HCT116 (cell line): ENCODE measurements at places on chromosomes 2 and 18. TPM values are rescaled to one million over a fixed set of nuclear protein-coding genes. Genes with fewer than 3 reads are reported as not detected.
A peak's percentile ranks its signal among the peaks of the same experiment; 100 is the strongest.

- peaks cover 49% of the 10 kb centered on the region for H3K27me3 ChIP-seq
- DNase-seq: no peak
- H3K36me3 ChIP-seq: no peaks in the 10 kb centered on the region
- H3K4me1 ChIP-seq: no peaks in the 10 kb centered on the region
- H3K27ac ChIP-seq: no peak overlapping the region
These were observed 145.9 kb upstream of the COPS8 start for GRCh38 chr2:236939721-236940231.

GRCh38 chr2:201447086-201447485 is 4.2 kb downstream of the TRAK2 start:
- peaks cover 17% of the 10 kb centered on the region for H3K4me1 ChIP-seq
- no peak overlapping the region for H3K27ac ChIP-seq
- no peak for DNase-seq
- no peaks in the 10 kb centered on the region for H3K27me3 ChIP-seq
- H3K36me3 ChIP-seq: no peaks in the 10 kb centered on the region

- DNase-seq: no peak
- H3K27me3 ChIP-seq: no peaks in the 10 kb centered on the region
- H3K4me3 ChIP-seq: no peak within 1 kb of the TSS
- H3K36me3 ChIP-seq: no peaks in the 10 kb centered on the region
These were observed at the start of gene TLX2 for GRCh38 chr2:74514368-74515270. TSS of gene TLX2 (plus strand) at chr2:74514450. CDS start at chr2:74514807, 357 bp downstream.

GRCh38 chr18:30404422-30404821 is 638.1 kb downstream of the DSC3 start:
- no peaks in the 10 kb centered on the region for H3K4me1 ChIP-seq
- no peaks in the 10 kb centered on the region for H3K36me3 ChIP-seq
- H3K27me3 ChIP-seq: no peaks in the 10 kb centered on the region
- no peak overlapping the region for H3K4me3 ChIP-seq

- H3K27ac ChIP-seq: no peak overlapping the region
- H3K4me1 ChIP-seq: no peaks in the 10 kb centered on the region
These were observed 56.1 kb downstream of the LHCGR start for GRCh38 chr2:48699348-48699930.

DNA sequence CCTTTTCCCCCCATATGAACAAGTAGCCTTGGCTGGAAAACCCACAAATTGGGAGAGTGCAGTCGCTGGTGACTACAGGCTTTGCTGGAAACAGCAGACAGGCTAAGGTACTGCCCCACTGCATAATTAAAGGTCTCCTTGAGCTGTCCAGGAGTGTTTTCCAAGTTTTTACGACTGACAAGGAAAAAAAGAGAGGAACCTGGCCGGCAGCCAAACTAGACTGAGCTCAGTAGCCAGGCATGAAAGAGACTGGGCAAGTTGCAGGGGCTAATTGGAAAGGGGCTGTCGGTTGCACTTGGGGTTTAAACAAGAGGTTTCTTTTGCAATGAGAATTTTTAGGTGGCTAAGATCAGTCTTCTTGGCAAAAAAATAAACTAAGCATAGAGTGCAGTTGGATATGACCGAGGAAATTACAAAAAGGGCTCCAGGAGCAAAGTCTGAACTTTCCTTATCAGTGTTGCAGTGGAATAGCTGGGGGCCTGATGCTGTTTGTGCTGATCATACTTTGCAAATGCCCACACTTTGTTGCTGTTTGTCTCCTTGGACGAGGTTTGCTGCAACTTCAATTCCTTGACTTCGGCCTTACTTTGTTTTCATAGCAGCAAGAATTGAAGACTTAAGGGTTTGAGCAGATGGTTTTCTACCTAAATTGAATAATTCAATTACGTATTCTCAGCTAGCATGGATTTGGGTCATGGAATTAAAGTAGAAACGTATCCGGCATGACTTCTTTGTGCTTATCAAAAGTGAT is 2.1 kb downstream of the GULP1 start:
- H3K4me1 ChIP-seq: peaks cover 61% of the 10 kb centered on the region
- H3K4me3 ChIP-seq: peak overlapping the region; percentile 80
- peak overlapping the region; percentile 98 for H3K27ac ChIP-seq
- H3K36me3 ChIP-seq: peaks cover 16% of the 10 kb centered on the region; the same call in 1 of the 2 replicates
- H3K27me3 ChIP-seq: no peaks in the 10 kb centered on the region

DNA sequence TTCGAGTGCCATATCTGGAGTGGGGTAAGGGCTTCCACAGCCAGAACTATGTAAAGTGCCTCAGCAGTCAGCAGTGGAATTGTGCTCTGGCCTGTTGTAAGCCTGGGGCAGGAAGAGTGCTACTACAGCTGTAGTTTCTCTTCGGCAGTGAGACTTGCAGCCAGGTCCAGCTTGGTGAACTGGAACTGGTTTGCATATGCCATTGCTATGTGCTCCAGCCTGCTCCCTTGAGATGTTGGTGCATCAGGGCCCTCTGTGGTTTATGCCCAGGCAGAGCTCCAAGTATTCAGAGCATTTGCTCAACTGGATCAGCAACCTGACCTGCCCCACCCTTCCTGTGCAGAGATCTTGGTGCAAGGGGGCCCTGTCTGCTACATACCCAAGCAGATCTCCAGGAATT is 47.8 kb downstream of the ZNF804A start:
- no peaks in the 10 kb centered on the region for H3K36me3 ChIP-seq
- DNase-seq: no peak
- no peak overlapping the region for H3K27ac ChIP-seq
- no peaks in the 10 kb centered on the region for H3K4me1 ChIP-seq

DNA sequence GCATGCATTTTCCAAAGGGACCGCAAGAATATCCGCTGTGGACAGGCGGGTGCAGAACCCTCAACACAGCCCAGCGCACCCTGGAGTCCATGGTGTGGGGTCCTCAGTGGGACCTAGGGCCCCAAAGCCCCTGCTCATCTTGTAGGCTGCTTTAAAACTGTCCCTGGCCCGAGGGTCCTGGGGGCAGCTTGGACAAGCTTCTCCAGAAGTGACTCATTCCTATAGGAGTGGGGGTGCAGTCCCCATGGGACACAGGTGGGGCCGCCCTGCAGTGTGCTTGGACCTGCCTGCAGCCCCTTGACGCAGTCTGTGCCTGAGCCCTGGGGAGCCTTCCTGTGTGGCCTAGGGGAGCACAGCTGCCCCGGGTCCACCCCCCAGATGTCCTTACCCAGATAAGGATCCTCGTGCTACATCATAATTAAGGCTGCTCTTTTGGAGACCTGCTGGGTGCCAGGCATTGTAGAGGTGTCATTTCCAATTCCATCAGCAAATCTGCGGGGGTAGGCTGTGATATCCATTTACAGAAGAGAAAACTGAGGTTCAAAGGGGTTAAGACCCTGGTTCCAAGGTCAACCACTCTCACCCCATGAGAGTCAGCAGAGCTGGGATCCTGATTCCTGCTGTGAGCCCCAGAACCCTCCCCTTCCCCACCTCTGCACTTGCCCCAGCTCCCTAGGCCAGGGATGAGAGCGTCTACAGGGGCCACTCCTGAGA is 1.7 kb upstream of the HS6ST1 start:
- DNase-seq: no peak
- no peak overlapping the region for H3K4me3 ChIP-seq
- no peaks in the 10 kb centered on the region; the same call in 1 of the 2 replicates for H3K36me3 ChIP-seq
- H3K27ac ChIP-seq: no peak overlapping the region
- H3K4me1 ChIP-seq: peaks cover 7% of the 10 kb centered on the region; the same call in 1 of the 2 replicates
- no peaks in the 10 kb centered on the region for H3K27me3 ChIP-seq

Gene ATP6V1B1
- total RNA-seq: 0.74 TPM

Gene CNTNAP5
- not detected for total RNA-seq

Gene SLC20A1
- total RNA-seq: 154 TPM

Gene CTAGE1
- not detected for total RNA-seq

Gene PROM2
- total RNA-seq: 11.9 TPM
